ENCODE measurements at places on chromosomes 2 and 18. TPM values are rescaled to one million over a fixed set of nuclear protein-coding genes. Genes with fewer than 3 reads are reported as not detected.

- H3K27ac ChIP-seq, result no peak overlapping the region
- H3K4me3 ChIP-seq, result no peak overlapping the region
- no peak for DNase-seq
These were observed 158.6 kb upstream of the DLX2 start for GRCh38 chr2:172261292-172261691.

DNA sequence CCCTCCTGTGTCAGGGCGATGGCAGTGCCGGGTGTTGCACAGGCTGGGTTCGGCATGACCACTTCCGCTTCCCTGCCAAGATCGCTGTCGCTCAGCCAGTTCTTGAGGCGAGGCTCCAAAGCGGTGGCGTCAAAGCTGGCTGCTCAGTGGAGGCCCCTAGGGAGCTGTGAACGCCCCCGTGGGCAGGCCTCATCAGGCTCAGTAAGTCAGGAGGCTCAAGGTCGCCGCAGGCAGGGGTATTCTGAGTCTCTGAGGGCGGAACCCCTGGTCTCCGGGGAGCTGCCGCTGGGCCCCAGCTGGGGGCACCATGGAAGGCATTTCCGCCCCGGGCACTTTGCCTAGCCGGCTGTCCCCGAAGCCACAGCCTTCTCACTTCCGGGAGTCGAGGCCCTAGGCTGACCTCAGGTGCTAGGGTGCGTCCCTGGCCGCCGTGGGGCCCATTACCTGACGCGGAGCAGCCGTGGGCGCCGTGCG lies 210.4 kb downstream of the SOCS6 start:
- DNase-seq, result no peak
- no peaks in the 10 kb centered on the region for H3K4me1 ChIP-seq
- H3K4me3 ChIP-seq, result no peak overlapping the region
- H3K27ac ChIP-seq, result no peak overlapping the region

GRCh38 chr2:6164986-6165747 lies 473.0 kb downstream of the SOX11 start:
- no peaks in the 10 kb centered on the region for H3K4me1 ChIP-seq
- no peaks in the 10 kb centered on the region for H3K27me3 ChIP-seq
- H3K4me3 ChIP-seq, result no peak overlapping the region

GRCh38 chr2:8877894-8878293 lies 40.5 kb upstream of the KIDINS220 start:
- H3K27me3 ChIP-seq, result no peaks in the 10 kb centered on the region
- H3K36me3 ChIP-seq, result no peaks in the 10 kb centered on the region
- no peak overlapping the region for H3K4me3 ChIP-seq
- DNase-seq, result no peak

- no peaks in the 10 kb centered on the region for H3K27me3 ChIP-seq
- DNase-seq, result no peak
- H3K4me1 ChIP-seq, result no peaks in the 10 kb centered on the region
- no peaks in the 10 kb centered on the region for H3K36me3 ChIP-seq
- no peak overlapping the region for H3K4me3 ChIP-seq
- no peak overlapping the region for H3K27ac ChIP-seq
These were observed 17.7 kb downstream of the SPDYA start for GRCh38 chr2:28828382-28828781.

- no peak overlapping the region for H3K27ac ChIP-seq
- no peak for DNase-seq
- no peaks in the 10 kb centered on the region for H3K36me3 ChIP-seq
- H3K4me1 ChIP-seq, result no peaks in the 10 kb centered on the region
These were observed 1.6 kb upstream of the EPC2 start for GRCh38 chr2:148642891-148643416.

- H3K27ac ChIP-seq, result no peak overlapping the region
- no peak overlapping the region for H3K4me3 ChIP-seq
- no peak for DNase-seq
- no peaks in the 10 kb centered on the region for H3K4me1 ChIP-seq
- H3K27me3 ChIP-seq, result no peaks in the 10 kb centered on the region
These were observed 689.0 kb downstream of the TDRD15 start for GRCh38 chr2:21812766-21813165.

CYTIP gene
- 18.7 TPM for total RNA-seq

Data from breast epithelium (tissue), 4 donors.